Right atrium auricular region (tissue), 2 donors: ENCODE measurements at places on chromosomes 7 and 10. TPM values are rescaled to one million over a fixed set of nuclear protein-coding genes. Genes with fewer than 3 reads are reported as not detected.
A peak's percentile ranks its signal among the peaks of the same experiment; 100 is the strongest.

AMPH gene
- total RNA-seq, result 5.3 TPM

ABCB4 gene
- 7.4 TPM for total RNA-seq

IRF5 gene
- 2.7 TPM for total RNA-seq

TMEM270 gene
- not detected for total RNA-seq

GRCh38 chr10:55747244-55747643, 613.8 kb downstream of the ZWINT start:
- H3K27me3 ChIP-seq, result no peaks in the 10 kb centered on the region
- H3K36me3 ChIP-seq, result no peaks in the 10 kb centered on the region
- H3K27ac ChIP-seq, result no peak overlapping the region

GRCh38 chr10:71239946-71240795, 27.8 kb downstream of the UNC5B start:
- no peak overlapping the region for H3K4me3 ChIP-seq
- H3K27me3 ChIP-seq, result no peaks in the 10 kb centered on the region
- H3K36me3 ChIP-seq, result no peaks in the 10 kb centered on the region
- no peaks in the 10 kb centered on the region for H3K4me1 ChIP-seq
- no peak for DNase-seq

GRCh38 chr10:126561294-126561920, 109.1 kb downstream of the C10orf90 start:
- H3K36me3 ChIP-seq, result no peaks in the 10 kb centered on the region
- no peak overlapping the region for H3K4me3 ChIP-seq
- no peak overlapping the region for H3K27ac ChIP-seq
- no peak for DNase-seq

GRCh38 chr10:13617116-13617515, 30.4 kb downstream of the PRPF18 start:
- no peak overlapping the region for H3K27ac ChIP-seq
- no peak overlapping the region for H3K4me3 ChIP-seq
- H3K4me1 ChIP-seq, result no peaks in the 10 kb centered on the region

GRCh38 chr7:117458977-117459583, 20.7 kb upstream of the CFTR start:
- no peak overlapping the region for H3K4me3 ChIP-seq
- DNase-seq, result no peak
- H3K27ac ChIP-seq, result no peak overlapping the region
- H3K4me1 ChIP-seq, result no peaks in the 10 kb centered on the region

DNA sequence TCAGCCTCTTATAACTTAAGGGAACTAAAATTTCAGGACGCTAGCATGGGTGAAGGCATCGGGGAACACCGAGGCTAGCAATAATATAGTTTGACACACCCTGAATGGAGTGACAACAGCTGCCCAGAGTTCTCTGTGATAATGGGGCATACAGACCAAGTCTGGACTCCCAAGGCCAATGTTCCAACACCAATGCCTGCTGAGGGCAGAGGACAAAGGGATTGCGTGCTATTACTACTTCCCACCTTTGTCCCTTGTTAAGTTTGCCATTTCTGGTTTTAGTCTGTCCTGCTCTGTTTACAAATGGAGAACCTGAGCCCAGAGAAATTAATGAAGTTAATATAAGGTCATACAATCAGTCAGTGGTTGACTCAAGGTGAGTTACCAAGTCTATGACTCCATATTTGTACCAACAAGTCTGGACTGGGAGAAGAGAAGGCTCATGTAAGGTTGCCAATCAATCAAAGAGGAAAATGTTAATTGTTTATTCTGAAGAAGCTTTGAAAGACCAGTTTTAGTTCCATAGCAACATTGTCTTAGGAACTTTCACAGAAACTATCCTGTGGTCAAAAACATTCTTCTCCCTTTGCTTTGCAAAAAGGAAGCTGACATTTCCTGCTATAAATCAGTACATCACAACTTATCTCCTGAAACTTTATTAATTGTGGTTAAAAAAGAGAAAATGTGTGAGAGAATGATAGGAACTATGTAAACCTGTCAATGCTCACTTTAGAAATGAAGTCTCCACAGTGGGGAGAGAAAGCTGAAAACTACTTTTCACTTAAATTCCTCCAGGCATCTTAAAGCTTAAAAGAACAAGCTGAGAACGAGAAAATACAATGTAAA, 74.5 kb downstream of the CCDC6 start:
- H3K27me3 ChIP-seq, result no peaks in the 10 kb centered on the region
- H3K27ac ChIP-seq, result no peak overlapping the region
- DNase-seq, result no peak
- peaks cover 10% of the 10 kb centered on the region for H3K36me3 ChIP-seq
- peaks cover 7% of the 10 kb centered on the region for H3K4me1 ChIP-seq

DNA sequence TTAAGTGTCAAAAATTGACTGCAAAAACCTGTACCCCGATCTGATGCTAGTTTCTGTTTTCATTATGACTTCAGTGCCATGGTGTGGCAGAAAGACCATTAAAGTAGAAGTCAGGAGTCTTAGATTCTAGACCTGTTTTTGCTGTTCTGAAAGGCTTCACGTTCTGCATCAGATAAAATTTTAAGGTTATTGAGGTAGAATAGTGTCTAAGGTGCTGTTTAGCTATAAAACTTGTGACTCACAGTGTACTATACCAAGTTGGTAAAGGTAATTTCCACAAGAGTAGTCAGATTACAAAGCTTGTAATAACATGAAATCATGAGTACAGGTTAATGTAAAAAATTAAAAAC, 38.6 kb downstream of the ZNRF2 start:
- no peak for DNase-seq
- no peak overlapping the region for H3K4me3 ChIP-seq
- H3K36me3 ChIP-seq, result no peaks in the 10 kb centered on the region

DNA sequence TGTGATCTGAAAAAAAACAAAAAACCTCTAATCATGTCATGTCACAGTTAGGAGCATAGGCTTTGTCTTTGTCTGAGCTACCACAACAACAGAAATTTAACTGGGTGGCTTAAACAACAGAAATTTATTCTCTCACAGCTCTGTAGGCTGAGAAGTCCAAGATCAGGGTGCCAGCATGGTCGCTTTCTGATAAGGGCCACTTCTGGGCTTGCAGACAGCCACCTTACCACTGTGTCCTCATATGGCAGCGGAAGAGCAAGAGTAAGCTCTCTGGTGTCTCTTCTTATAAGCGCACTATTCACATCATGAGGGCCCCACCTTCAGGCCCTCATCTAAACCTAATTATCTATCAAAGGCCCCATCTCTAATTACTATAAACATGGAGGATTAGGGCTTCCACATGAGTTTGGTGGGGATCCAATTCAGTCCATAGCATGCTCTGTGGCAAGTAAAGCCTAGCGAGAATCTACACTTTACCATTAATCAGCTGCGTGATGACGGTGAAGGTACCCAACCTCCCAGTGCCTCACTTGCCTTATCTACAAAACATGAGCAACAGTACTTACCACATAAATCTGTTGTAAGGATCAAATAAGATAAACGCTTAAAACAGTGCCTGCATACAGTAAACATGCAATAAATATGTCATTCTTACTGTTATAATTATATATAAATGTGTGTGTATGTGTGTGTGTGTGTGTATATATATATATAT, 17.3 kb downstream of the ZNF438 start:
- H3K27ac ChIP-seq, result no peak overlapping the region
- no peaks in the 10 kb centered on the region for H3K4me1 ChIP-seq
- no peak overlapping the region for H3K4me3 ChIP-seq

GRCh38 chr7:134758981-134759380, 20.5 kb upstream of the CALD1 start:
- no peaks in the 10 kb centered on the region for H3K36me3 ChIP-seq
- DNase-seq, result no peak
- H3K4me1 ChIP-seq, result no peaks in the 10 kb centered on the region
- H3K27ac ChIP-seq, result no peak overlapping the region

DNA sequence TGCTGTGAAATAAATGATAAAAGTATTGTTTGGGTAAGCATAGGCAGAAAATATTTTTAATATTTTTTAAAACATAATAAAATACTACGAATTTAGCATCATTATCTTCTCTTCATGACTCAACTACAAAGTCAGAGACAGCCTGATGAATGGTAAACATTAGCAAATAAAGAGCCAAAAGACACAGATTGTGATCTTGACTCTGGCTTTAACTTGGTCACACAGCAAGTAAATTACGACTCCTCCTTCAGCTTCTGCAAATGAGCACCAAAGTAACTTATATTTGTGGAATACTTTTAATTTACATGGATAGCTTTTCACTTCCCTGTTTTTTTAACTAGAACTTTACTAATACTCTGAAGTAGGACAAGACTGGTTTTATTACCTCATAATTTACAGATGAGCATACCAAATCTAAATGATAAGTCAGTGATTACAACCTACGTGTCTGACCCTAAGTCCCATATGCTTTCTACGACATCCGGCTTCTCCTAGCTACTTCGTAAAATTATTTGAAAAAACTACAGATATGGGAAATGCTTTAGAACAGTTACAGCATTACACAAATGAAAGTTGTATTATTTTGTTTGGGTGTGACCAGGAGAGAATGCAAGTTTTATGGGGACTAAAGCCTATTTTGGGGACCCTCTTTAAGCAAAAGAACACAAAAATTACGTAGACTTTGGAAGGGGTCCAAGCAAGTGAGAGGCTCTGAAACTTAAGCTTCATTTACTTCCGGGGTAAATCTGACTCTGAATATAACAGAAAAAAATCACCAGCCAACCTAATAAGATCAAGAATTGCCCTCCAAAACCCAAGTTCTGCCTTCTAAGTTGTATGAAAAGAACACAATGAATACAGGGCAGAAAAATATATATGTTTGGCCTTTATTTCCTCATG, 133.8 kb downstream of the CPEB3 start:
- no peaks in the 10 kb centered on the region for H3K36me3 ChIP-seq
- no peaks in the 10 kb centered on the region for H3K27me3 ChIP-seq
- DNase-seq, result no peak
- no peak overlapping the region for H3K27ac ChIP-seq
- H3K4me1 ChIP-seq, result peaks cover 2% of the 10 kb centered on the region

GRCh38 chr7:117008118-117008885, 55.0 kb downstream of the ST7 start:
- DNase-seq, result no peak
- H3K27me3 ChIP-seq, result no peaks in the 10 kb centered on the region
- H3K36me3 ChIP-seq, result no peaks in the 10 kb centered on the region
- no peak overlapping the region for H3K27ac ChIP-seq
- H3K4me1 ChIP-seq, result peaks cover 14% of the 10 kb centered on the region

DNA sequence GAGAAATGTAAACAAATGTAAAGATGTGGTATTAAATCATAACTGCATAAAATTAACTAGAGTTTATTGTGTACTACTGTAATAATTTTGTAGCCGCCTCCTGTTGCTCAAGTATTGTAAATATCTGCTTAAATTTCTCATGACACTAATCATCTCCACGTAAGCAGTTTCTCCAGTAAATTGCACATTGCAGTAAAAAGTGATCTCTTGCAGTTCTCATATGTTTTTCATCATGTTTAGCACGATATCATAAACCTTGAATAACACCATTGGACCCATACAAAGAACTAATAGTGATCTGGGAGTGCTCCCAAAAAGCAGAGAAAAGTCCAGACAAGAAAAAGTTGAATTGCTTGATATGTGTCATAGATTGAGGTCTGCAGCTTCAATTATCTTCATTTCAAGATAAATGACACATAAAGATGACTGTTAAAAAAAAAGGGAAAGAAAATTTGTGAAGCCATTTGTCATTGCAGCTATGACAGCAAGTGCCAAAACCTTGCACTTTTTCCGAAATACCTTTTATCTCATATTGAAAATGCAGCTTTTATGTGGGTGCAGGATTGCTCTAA, 15.3 kb downstream of the LIPA start:
- no peaks in the 10 kb centered on the region for H3K27me3 ChIP-seq
- H3K4me1 ChIP-seq, result no peaks in the 10 kb centered on the region
- peaks cover 6% of the 10 kb centered on the region for H3K36me3 ChIP-seq
- no peak overlapping the region for H3K4me3 ChIP-seq

DNA sequence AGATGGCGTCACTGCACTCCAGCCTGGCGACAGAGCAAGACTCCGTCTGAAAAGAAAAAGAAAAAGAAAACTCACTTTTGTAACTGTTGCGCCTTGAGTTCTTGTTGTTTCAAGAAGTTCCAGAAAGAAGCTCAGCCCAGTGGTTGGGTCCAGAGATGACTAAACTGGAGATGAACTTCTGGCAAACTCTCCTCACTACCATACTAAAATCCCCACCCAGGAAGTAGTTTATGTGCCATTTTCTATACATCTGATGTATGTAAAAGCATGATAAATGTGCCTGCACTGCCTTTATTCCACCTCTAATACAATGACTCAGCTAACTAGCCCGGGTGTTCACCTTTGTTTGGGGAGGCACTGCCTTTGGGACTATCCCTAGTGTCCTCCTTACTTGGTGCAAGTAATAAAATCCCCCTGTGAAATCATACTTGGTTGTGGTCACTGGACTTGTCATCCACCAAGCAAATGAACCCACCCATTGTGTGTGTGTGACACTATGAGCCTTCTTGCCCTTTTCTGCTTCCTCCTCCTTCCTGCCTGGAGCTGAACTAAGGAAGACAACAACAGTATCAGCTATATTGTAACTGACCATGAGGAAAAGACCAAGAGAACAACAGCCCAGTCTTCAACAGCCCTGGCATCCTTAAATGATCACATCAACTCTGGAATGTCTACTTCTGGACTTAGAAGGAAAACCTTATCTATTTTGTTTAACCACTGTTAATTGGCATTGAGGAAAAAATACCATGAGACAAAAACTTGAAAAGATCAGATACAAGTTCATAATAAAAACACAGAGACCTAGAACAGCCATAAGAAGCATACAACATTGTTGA, 33.6 kb downstream of the JMJD1C start:
- no peaks in the 10 kb centered on the region for H3K27me3 ChIP-seq
- DNase-seq, result no peak
- H3K36me3 ChIP-seq, result no peaks in the 10 kb centered on the region
- no peak overlapping the region for H3K27ac ChIP-seq
- no peak overlapping the region for H3K4me3 ChIP-seq

- no peaks in the 10 kb centered on the region for H3K27me3 ChIP-seq
- no peak overlapping the region for H3K4me3 ChIP-seq
- DNase-seq, result no peak
- H3K4me1 ChIP-seq, result no peaks in the 10 kb centered on the region
Measured at GRCh38 chr7:38229884-38230642, 43.4 kb downstream of the TARP start.

DNA sequence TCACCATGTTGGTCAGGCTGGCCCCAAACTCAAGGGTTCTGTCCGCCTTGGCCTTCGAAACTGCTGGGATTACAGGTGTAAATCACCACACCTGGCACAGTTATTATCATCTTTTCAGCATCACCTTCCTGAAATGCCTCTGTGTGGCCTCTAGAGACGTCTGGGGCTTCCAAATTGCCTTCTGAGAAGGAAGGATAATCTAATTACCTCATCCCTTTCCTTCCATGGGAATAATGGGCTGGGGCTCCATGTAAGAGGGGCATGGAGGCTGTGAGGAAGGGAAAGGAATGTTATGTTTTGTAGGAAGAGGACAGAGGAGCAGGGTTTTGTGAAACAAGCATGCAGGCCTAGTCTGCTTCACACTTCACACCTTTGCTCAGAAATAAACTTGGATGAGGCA, 22.2 kb upstream of the PODXL start:
- no peaks in the 10 kb centered on the region for H3K36me3 ChIP-seq
- no peak for DNase-seq
- no peak overlapping the region for H3K27ac ChIP-seq
- no peaks in the 10 kb centered on the region for H3K27me3 ChIP-seq
- no peak overlapping the region for H3K4me3 ChIP-seq

GRCh38 chr7:130891254-130892094, 157.5 kb upstream of the KLF14 start:
- DNase-seq, result peak; percentile 85
- H3K4me1 ChIP-seq, result peaks cover 69% of the 10 kb centered on the region
- peak overlapping the region; percentile 78 for H3K27ac ChIP-seq
- no peak overlapping the region for H3K4me3 ChIP-seq
- peaks cover 41% of the 10 kb centered on the region for H3K36me3 ChIP-seq
- no peaks in the 10 kb centered on the region for H3K27me3 ChIP-seq
